Peyer's patch (tissue), 4 donors: ENCODE measurements at places on chromosomes 12 and 14. TPM values are rescaled to one million over a fixed set of nuclear protein-coding genes. Genes with fewer than 3 reads are reported as not detected.

LRP1 gene
- 128 TPM for total RNA-seq

C1QL4 gene
- total RNA-seq, result not detected

TAS2R10 gene
- not detected for total RNA-seq

CMA1 gene
- total RNA-seq, result not detected

AACS gene
- 29.4 TPM for total RNA-seq

ARHGAP5 gene
- total RNA-seq, result 123 TPM

FSCB gene
- not detected for total RNA-seq

TCL1A gene
- not detected for total RNA-seq

GPR65 gene
- total RNA-seq, result 0.76 TPM

FAM181A gene
- total RNA-seq, result not detected

EFCAB11 gene
- total RNA-seq, result 7.0 TPM

CAPS2 gene
- 20.5 TPM for total RNA-seq

HCAR2 gene
- not detected for total RNA-seq

ADCY4 gene
- 22.5 TPM for total RNA-seq

ZFYVE21 gene
- total RNA-seq, result 72.6 TPM

TRAFD1 gene
- total RNA-seq, result 19.4 TPM
